ENCODE measurements at places on chromosomes 5 and 9.

GRCh38 chr9:2125906-2126305 lies 110.8 kb downstream of the SMARCA2 start:
- DNase-seq, result no peak

GRCh38 chr5:179113945-179114641 lies 53.9 kb downstream of the ZNF354C start:
- DNase-seq, result no peak

- no peak for DNase-seq
Observed at GRCh38 chr5:180345781-180346180, 7.4 kb downstream of the GFPT2 start.

GRCh38 chr9:4859035-4859434 lies 66.3 kb downstream of the RCL1 start:
- DNase-seq, result no peak

- no peak for DNase-seq
Observed at GRCh38 chr9:70491426-70492318, 77.2 kb upstream of the KLF9 start.

DNA sequence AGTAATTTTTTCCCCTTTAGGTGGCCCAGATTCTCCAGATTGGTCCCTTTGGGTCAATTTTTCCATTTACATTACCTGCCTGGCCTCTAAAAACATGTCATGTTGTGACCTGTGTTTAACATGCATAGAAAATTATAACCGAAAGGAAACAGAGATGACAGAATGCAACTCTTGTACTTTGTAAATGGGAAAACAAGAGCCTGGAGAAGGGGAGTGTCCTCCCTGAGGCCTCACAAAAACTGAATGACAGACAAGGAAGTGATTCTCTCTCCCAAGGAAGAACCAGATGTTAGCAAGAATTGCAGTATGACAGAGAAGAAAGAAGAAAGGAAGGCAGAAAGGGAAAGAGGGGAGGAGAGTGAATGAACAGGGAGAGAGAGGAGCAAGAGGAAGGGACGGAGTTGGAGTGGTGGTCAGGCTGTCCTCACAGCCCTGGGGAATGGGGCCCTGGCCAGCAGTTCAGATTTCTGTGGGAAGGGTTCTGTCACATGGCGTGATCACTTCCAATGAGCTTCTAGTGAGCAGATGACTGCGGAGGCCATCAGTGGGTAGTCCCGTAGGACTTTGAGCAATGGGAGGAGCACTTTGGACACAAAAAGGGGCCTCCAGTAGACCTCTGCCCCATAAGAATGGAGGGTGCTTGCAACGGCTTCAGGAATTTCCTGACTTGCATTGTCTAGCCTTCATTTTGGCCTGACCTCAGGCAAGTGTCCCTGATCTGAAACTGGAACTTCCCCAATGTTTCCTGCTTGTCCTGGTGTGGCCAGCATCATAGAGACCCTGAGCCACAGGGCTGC lies 31.6 kb downstream of the ABLIM3 start:
- no peak for DNase-seq

GRCh38 chr9:137030006-137030405 lies 1.9 kb downstream of the FUT7 start:
- DNase-seq, result no peak

All from activated T-cell treated with anti-CD3 and anti-CD28 coated beads for 1 hour (primary cell).